ENCODE measurements at places on chromosomes 12 and 14.
A peak's percentile ranks its signal among the peaks of the same experiment; 100 is the strongest.

DNA sequence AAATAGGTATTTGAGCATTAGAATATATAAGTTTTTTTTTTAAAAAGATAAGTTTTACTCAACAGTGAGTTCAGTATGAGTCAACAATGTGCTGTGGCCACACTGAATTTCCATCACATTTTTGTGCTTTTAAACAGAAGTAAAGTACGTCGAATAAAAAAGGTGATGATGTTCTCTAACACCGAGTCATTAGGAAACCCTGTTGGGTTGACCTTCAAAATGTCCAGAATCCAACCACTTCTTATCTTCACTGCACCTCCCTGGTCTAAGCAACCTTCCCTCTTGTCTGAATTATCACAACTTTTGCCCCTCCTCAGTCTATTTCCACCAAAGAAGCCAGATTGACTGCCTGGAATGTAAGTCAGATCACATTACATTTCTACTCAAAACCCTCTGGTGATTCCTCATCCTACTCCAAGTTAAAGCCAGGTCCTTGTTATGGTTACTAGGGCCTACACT lies 43.0 kb upstream of the SYCP3 start:
- DNase-seq = peak; percentile 41

- no peak for DNase-seq
These were observed 48.1 kb upstream of the OTX2 start for GRCh38 chr14:56858422-56858821.

DNA sequence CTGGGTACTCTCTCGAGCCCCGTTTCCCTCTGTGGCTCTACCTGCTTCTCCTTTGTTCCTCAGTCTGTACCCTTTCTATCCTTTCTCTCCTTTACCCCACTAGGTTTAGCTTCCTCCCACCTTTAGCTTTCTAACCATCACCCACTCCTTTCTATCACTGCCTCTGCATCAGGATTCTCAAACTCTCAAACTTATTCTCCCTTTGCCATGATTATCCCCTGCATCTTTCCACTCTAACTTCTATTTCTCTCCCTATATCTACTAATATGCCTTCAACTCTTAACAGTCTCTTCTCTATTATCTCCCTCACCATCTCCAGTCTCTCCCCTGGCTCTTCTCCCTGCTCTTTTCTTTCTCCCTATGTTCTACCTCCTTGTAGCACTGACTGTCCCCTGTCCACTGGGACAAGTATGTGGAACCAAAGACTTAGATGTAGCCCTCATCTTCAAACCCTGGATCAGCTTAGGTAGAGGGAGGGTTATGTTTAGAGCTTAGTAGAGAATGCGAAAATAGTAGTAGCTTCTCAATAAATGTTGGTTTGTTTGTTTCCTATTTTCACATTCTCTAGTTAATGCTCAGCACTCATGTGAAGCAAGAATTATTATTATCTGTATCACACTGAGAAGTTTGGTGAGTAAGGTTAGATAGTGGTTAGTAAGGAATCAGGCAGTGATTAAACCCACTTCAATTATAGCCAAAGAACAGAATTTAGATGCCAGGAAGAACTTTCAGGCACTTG lies 3.4 kb downstream of the GDF11 start:
- DNase-seq = no peak

DNA sequence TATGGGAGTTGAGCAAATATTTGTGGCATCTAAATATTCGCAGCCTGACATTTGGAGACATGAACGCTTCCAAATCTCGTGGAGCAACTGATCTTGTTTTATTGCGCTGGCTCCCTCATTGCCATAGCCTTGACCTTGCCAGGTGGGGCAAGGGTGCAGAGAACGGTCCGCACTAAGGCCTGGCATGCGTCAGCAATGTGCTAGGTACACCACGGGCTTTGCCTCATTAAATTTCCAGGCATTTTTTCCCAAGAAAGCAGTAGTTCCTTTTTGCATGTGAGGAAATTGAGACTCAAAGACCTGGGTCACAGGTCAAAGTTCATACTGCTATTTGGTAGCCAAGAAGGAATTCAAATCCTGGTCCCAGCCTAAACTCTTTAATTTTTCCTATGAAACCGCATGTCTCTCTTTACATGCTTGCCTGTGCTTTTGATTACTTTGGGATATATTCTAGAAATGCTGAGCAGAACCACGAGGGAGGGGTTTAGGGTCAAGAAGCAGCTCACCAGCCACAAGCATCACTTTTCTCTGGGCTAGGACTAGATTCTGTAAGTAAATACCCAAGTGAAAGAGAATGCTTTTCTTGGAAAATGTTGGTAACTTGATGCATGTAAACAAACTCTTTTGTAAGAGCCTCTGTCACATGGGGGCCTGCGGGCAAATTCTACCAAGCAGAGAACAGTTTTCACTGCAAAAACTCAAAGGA lies 891.6 kb downstream of the VRK1 start:
- DNase-seq = no peak

DNA sequence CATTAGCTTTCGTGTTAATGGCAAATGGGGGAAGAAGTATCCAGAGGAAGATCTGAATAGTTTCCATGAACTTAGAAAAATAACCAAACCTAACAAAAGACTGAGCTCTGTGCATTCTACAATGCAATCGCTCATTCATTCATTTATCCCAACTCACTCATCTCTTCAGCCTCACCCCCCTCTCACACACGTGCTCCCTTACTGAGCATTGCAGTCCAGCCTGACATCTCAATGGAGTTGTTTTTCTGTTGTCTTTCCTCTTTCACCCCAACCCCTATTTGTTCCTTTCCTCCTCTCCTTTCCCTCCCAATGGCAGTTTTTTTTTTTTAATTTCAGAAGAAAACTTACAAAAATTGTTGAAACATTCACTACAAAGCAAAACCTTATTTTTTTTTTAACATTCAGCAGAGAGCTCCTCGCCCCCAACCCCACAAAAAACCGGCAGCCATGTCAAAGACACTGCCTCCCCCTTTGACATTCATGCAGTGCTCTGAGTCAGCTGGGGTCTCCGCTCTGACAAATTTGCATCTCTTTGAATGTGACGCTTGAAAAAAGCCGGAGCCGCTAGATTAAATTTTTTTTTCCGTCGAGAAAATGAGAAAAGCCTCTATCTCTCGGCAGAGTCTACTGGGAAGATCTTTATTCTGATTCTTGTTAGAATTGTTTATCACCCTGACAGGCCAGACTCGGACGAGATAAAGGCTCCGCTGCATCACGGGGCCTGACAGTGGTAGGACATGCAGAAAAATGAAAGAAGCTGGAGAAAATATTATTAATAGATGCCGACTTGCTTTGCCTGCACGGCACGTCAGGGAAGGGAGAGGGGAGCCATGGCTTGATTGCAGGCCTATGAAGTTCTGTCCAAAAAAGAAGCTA lies 775.6 kb downstream of the VRK1 start:
- no peak for DNase-seq
